NT2/D1 (cell line): ENCODE measurements at places on chromosomes 6 and 20.
A peak's percentile ranks its signal among the peaks of the same experiment; 100 is the strongest.

DNA sequence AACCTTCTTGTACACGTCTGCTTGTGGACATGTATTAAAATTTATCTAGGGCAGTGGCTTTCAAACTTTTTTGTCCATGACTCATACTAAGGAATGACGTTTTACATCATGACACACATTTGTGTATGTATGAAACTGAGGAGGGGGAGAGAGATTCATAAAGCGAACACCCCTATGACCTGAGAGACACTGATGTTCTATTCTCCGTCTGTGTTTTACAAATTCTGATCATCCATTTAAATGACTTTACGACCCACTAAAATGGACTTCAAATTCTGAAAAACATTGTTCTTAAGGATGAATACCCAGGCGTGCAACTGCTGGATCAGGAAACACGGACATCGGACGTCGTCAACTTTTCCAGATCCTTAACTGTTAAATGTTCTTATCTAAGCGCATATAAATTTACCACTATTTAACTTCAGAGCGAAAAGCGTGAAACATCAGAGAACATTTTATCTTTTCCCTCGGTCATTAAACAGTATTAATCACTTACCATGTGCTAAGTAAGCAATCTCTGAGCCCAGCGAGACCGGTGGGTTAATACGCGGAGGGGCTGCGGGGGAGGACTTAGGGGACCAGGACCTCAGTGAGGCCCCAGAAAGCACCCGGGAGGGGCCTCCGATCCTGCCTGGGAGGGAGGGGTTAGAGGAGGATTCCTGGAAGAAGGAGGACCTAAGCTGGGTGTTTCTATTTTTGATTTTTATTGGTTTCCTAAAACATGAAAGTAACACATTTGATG is 1.2 kb downstream of the PLAGL1 start:
- DNase-seq = no peak

- DNase-seq = no peak
Measured at GRCh38 chr20:17590245-17590644, 20.4 kb downstream of the DSTN start.

- no peak for DNase-seq
Measured at GRCh38 chr6:15901141-15902115, 227.5 kb upstream of the MYLIP start.

DNA sequence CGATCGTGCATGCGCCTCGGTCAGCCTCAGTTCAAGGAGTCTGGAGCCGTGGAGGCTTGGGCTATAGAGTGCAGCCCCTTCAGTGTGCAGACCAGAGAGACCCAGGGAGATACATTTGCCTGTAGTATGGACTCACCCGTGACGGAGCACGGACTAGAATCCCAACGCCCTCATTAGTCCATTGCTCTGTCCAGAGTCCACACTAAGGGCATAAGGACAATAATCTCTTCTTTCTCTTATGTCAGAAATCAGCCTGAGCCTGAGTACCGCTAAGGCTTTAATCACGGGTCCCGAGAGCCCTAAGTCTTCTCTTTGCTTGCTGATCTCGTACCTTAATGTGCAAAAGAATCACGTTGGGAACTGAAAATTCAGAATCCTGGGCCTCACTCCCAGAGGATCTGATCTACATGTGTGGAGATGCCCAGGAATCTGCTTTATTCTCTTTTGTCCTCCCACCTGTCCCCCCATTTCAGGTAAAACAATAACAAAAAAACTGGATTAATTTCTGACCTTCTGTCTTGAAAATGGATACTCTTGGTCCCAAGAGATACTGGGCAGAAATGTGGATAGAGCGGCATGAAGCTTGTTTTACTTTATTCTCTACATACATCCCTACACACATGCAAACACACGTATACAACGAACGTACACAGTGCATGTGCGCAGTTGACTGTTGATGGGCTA is 671 bp downstream of the BPHL start:
- DNase-seq = no peak

DNA sequence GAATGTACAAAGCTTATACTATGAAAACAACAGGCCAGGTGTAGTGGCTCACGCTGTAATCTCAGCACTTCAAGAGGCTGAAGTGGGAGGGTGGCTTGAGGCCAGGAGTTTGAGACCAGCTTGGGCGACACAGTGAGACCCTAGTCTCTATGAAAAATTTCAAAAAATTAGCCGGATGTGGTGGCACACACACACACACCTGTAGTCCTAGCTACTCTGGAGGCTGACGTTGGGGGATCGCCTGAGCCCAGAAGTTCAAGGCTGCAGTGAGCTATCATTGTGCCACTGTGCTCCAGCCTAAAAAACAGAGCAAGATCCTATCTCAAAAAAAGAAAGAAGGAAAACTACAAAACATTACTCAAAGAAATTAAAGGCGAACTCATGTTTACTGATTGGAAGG is 7.3 kb upstream of the ASF1A start:
- DNase-seq = no peak

GRCh38 chr6:34027445-34027936 is 118.4 kb downstream of the GRM4 start:
- no peak for DNase-seq

- no peak for DNase-seq
Measured at GRCh38 chr20:34472246-34472925, 43.8 kb upstream of the DYNLRB1 start.

- DNase-seq = no peak
Measured at GRCh38 chr20:54184904-54185626, 11.3 kb upstream of the CYP24A1 start.

GRCh38 chr20:45049438-45049837 is 51.5 kb downstream of the KCNS1 start:
- DNase-seq = no peak

- DNase-seq = no peak
Measured at GRCh38 chr6:126075335-126076071, 89.2 kb downstream of the TRMT11 start.

GRCh38 chr20:49987868-49988690 is 5.3 kb downstream of the SNAI1 start:
- DNase-seq = no peak

- DNase-seq = no peak
Measured at GRCh38 chr6:6620766-6621425, 32.4 kb downstream of the LY86 start.

- no peak for DNase-seq
Measured at GRCh38 chr6:99559057-99559456, 9.4 kb downstream of the CCNC start.

- no peak for DNase-seq
Measured at GRCh38 chr6:170036916-170037315, 254.0 kb downstream of the DLL1 start.

GRCh38 chr6:100202417-100203194 is 208.6 kb upstream of the MCHR2 start:
- no peak for DNase-seq

- DNase-seq = no peak
Measured at GRCh38 chr6:98574984-98575383, 259.4 kb upstream of the POU3F2 start.

DNA sequence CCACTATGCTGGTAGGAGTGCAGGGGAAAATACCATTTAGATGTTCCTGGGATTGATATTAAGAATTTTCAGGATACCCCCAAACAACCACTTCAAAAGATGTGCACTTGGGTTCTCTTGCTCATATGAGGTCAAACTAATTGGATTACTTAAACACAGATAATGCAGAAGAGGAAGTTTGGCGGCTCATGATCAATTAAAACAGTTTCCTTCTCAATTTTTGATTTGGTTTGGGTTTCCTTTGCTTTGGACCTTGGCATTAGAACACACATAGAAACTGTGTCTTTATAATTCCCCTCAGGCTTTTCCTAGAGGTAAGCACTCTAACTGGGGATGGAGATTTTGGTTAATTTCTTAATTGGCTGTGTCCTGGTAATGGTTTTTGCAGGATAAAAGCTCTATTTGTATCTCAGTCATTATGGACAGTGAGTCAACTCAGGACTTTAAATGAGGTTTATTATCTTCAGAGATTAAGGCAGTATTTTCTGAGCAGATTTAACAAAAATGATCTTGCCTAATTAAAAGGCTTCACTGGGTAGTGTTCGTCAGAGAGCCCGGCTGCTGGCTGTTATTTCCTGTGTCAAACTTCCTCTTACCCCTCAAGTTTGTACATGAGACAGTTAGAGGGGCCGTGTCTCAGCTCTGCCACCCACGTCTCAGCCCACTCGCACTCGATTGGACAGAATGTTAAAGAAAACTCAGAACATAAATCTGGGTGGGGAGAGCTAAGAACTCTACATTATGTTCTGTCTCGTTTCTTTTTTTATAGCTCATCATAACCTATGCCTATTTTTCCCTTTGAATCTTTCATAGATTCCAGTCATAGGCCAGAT is 50.3 kb upstream of the PREP start:
- no peak for DNase-seq

- no peak for DNase-seq
Measured at GRCh38 chr20:41329435-41330342, 10.9 kb upstream of the LPIN3 start.

GRCh38 chr6:75167851-75168250 is 38.0 kb downstream of the COL12A1 start:
- DNase-seq = no peak

GRCh38 chr6:108544606-108545005 is 16.1 kb upstream of the FOXO3 start:
- DNase-seq = no peak

DNA sequence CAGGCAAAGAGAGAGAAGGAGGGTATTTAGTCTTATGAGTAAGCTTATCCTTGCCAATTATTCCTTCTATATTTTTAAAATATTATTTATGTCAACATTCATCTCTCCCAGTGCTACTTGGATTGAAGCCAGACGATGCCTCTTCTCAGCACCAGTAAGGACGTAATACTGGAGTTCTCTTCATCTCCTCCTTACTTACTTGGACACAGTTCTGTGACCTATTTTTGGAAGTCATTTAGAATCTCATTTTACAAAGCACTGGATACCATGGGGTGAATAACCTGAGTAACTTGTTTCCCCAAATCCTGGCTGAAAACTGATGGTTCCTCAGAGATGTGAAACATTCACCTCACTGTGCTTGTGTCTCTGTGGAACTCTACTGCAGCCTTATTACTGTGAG is 137.4 kb upstream of the LAMP5 start:
- no peak for DNase-seq

DNA sequence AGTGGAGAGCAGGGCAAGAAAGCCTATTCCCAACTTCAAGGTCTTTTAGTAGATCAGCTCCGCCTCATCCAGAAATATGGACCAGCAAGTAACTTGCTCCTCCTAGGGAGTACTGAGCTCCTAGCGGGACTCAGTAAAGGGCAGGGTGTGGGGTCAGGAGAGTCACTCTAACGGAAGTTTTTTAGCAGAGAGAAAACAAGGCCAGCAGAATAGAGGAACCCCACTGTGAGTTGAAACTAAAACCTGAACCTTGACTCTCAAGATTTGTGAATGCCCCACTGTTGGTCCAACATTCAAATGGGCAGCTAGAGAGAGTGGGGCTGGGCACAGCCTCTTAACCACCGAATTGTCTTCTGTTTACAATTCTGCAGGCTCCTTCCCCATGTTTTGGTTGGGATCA is 244.8 kb downstream of the FARS2 start:
- DNase-seq = no peak

GRCh38 chr6:144936764-144937163 is 651.6 kb downstream of the UTRN start:
- DNase-seq = no peak

GRCh38 chr20:38893565-38894090 is 32.6 kb upstream of the FAM83D start:
- peak; percentile 33 for DNase-seq

DNA sequence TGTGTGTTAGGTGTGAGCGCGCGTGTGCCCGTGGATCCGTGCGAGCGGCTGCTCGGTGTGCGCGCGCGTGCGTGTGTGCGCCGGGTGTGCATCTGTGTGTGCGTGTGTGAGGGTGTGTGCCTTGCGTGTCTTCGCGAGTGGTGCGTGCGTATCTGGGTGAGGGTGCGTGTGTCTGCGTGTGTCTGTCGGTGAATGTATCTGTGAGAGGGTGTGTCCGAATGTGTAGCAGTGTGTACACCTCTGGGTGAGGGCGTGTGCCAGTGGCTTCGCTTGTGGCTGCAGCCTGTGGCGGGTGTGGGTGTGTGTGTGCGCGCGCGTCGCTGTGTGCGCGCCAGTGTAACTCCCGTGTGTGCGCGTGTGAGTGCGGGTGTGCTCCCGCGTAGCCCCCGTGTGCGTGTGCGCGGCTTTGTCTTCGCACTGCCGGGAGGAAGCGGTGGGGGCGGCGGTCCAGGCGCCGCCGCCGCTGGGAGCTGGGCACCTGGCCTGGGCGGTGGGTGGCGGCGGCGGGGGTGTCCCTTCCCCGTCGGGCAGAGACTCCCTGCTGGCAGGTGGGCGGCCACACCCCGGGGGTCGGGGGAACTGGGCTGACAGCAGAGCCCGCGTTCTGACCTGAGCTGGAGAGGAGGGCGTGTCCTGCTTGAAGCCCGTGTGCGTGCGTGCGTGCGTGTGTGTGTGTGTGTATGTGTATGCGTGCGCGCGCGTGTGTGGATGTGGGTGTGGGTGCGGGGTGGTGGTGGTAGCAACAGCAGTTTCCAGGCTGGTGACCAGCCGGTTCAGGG is 61.3 kb upstream of the EPB41L1 start:
- DNase-seq = no peak

DNA sequence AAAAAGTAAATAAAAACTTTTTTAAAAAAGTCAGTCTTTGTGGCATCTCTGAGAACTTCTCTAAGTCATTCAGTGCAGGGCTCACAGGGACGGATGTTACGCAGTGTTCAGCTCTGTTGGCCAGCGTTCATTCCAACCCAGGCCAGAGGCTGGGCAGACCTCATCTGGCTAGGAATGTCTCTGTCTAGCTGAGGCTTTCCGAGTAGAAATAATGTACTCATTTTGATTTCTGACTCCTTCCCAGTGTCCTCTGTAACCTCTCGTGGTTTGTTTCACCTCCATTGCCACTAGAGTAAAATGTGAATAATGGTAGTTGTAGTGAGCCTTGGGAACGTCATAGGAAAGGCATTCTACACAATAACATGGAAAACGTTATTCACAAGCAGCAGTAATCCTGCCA is 135.1 kb downstream of the TMEM242 start:
- no peak for DNase-seq

DNA sequence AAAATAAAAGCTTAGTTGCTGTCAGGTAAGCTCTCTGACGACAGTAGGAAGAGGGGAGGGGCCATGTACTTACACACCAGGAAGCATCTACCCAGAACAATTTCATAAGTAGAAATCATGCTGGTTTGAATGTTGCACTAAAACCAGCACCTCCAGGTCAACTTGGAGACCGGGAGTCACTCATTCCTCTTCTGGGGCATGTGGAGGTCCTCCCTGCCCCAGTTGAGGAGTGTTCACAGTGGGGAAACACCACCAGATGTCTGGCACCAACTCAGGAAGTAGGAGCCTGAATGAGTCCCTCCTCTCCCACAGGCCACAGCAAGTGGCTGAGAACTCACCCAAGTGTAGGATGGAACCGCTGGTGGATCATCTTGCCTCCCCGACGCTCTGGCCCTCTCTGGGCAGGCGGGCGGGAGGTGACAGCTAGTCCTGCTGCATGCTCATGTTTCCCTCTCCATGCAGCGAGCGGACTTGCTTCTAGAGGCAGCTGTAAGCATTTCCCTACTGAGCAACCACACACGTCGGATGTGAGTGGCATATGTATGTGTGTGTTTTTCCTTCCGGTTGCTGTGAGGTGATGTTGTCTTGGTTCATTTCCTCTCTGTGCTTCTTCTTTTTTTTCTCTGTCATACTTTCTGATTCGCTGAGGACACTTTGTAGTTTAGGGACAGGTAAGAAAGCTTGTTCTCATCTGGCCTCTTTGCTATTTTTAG is 149.5 kb upstream of the NEDD9 start:
- DNase-seq = no peak

GRCh38 chr20:35899064-35899463 is 55.2 kb downstream of the SCAND1 start:
- no peak for DNase-seq
